ENCODE measurements at places on chromosomes 6 and 20. TPM values are rescaled to one million over a fixed set of nuclear protein-coding genes. Genes with fewer than 3 reads are reported as not detected.

Gene RXRB
- total RNA-seq, result 66.7 TPM

Gene FRK
- 2.0 TPM for total RNA-seq

Gene FAM135A
- total RNA-seq, result 50.5 TPM

Gene RNF182
- 20.2 TPM for total RNA-seq

Gene ELOVL2
- 9.7 TPM for total RNA-seq

Gene PLCB4
- total RNA-seq, result 25.8 TPM

Gene CD24
- total RNA-seq, result 10.0 TPM

Gene HLA-DRA
- total RNA-seq, result 62.2 TPM

Gene DUSP15
- total RNA-seq, result 10.8 TPM

Gene SAPCD1
- 1.1 TPM for total RNA-seq

Gene TFAP2D
- not detected for total RNA-seq

Gene WFDC12
- not detected for total RNA-seq

Gene BPIFB2
- not detected for total RNA-seq

Gene XKR7
- total RNA-seq, result 3.0 TPM

Gene FABP7
- 37.9 TPM for total RNA-seq

Gene ARMC2
- total RNA-seq, result 53.0 TPM

Gene SYNDIG1
- 47.1 TPM for total RNA-seq

Gene GRM1
- total RNA-seq, result 29.2 TPM

Gene EEF1A2
- total RNA-seq, result 280 TPM

Gene EPHA7
- total RNA-seq, result 21.1 TPM

Gene FAM162B
- total RNA-seq, result 10.9 TPM

Gene C6orf89
- total RNA-seq, result 77.8 TPM

Gene TREM2
- total RNA-seq, result 12.5 TPM

Gene TAAR8
- total RNA-seq, result not detected

Gene CYB5R4
- total RNA-seq, result 23.5 TPM

Gene FGD2
- total RNA-seq, result 12.3 TPM

Gene KCNQ5
- total RNA-seq, result 93.6 TPM

Gene SLC4A11
- total RNA-seq, result 2.0 TPM

Gene TDRD6
- total RNA-seq, result 3.4 TPM

Gene SLC17A4
- total RNA-seq, result not detected

Gene SLC17A3
- not detected for total RNA-seq

Gene DDO
- 7.0 TPM for total RNA-seq

Gene CCN5
- total RNA-seq, result 0.82 TPM

Gene ALDH5A1
- total RNA-seq, result 53.2 TPM

Gene RALGAPB
- total RNA-seq, result 52.3 TPM

Gene TAF4
- 22.2 TPM for total RNA-seq

Gene FAXC
- 81.2 TPM for total RNA-seq

Gene PTGIS
- 1.1 TPM for total RNA-seq

Gene CTCFL
- total RNA-seq, result not detected

Gene MYO6
- 72.7 TPM for total RNA-seq

Gene HUS1B
- 1.5 TPM for total RNA-seq

Gene SPATS1
- total RNA-seq, result not detected

Gene MUC21
- total RNA-seq, result not detected

Gene FERMT1
- total RNA-seq, result 5.9 TPM

Gene HLA-DRB1
- total RNA-seq, result 10.8 TPM

Gene OPRM1
- total RNA-seq, result 22.5 TPM

Gene BMP5
- not detected for total RNA-seq

Gene SLC9A8
- total RNA-seq, result 16.9 TPM

Gene FLRT3
- total RNA-seq, result 31.2 TPM
